ENCODE measurements at places on chromosomes 12 and 14. TPM values are rescaled to one million over a fixed set of nuclear protein-coding genes. Genes with fewer than 3 reads are reported as not detected.

GRCh38 chr12:130576371-130576816 is 139.7 kb downstream of the RIMBP2 start:
- DNase-seq: no peak

- DNase-seq: no peak
These were observed 79.0 kb downstream of the TMX1 start for GRCh38 chr14:51318813-51319597.

- peak; percentile 61 for DNase-seq
These were observed 1124.7 kb downstream of the FLRT2 start for GRCh38 chr14:86654558-86655184.

DNA sequence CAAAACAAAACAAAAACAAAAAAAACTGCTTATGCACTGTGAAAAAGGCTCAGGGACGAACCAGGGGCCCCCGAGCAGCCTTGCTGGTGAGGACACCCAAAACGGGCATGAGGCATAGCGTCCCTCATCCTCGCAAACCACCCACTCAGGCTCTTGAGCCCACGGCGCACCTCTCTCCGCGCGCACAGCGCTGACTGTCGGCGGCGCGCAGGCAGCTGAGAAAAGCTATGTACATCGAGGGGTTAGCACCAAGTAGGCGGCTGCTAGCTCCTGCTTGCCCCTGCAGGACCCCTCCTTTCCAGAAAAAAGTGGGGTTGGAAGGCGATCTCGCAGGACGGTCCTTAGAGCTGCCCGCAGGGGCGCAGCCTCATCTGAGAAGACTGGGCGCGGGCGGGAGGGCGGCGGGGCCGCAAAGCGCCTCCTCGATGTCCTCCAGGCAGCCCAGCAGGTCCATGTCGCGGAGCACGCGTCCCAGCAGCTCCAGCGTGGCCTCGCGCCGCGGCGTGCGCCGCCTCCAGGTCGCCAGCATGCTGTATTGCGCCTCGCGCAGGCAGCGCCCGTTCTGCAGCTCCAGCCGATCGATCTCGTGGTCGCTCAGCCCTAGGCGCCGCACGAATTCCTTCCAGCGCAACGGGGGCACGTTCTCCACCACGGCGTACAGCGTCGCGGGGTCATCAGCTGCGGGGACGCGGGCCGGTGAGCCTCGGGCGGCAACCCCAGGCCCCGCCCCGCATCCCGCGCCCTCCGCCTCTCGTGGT is 12.8 kb downstream of the TNFRSF1A start:
- no peak for DNase-seq

DNA sequence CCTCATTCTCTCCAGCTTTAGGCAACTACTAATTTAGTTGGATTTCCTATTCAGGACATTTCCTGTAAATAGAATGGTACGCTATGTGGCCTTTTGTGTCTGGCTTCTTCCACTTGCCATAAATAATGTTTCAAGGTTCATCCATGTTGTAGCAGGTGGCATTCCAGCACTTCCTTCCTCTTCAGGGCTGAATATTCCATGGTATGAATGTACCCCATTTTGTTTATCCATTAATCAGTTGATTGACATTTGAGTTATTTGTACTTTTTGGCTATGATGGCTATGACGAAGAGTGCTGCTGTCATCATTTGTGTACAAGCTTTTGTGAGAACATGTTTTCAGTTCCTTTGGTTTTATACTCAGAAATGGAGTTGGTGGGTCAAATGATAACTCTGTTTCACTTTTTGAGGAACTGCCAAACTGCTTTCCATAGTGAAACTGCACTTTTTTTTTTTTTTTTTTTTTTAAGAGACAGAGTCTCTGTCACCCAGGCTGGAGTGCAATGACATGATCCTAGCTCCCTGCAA is 6.5 kb upstream of the CDK2AP1 start:
- no peak for DNase-seq

DNA sequence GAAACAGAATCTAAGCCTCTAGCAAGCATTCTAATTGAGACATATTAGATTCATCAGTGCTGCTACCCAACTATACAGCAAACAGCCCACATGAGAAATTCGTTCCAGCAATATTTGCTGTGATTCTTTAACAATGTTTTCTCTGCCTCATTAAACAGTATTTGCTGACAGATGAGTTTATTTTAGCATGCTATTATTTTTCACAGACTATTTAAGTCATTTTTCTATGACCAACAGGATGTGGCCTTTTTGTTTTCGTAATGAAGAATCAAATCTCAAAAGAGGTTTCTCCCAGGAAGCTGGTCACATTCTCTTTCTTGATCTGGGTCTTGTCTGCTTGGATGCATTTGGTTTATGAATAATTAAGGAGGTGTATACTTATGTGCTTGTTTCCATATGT is 23.2 kb upstream of the SERPINA12 start:
- DNase-seq: no peak

GRCh38 chr12:53096089-53096741 is 1.3 kb upstream of the IGFBP6 start:
- no peak for DNase-seq

DNA sequence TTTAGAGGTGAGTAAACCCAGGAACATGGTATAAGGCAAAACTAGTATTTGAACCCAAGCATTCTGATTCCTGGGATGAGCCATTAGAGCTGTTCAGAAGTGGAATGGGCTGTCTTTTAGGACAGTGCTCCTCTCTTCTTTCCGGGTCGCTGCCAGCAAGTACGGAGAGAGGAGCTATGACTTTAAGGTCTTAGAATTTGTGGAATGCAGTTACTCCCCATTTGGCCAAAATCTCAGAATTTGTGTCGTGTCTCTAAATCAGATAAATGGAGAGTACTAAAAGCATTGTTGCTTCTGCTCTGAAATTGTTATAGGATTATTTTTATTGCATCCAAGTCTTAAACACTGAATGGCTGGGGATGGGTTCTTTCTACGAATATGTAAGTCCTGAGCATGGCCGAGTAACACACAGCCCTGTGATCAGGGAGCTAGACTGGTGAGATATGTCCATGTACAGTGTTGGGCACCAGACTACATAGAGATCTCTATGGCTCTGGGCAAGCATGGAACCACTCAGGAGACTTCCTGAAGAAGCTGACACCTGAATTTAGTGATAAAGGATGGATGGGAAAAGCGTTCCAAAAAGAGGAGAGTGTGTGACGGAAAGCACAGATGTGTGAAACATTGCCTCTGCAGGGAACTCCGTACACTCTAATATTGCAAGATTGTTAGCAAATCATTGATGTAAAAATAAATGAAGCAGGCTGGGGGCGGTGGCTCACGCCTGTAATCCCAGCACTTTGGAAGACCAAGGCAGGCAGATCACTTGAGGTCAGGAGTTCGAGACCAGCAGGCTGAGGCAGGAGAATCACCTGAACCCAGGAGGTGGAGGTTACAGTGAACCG is 184.7 kb downstream of the SRGAP1 start:
- no peak for DNase-seq

GRCh38 chr14:22668417-22668816 is 24.3 kb upstream of the OR6J1 start:
- DNase-seq: no peak

DNA sequence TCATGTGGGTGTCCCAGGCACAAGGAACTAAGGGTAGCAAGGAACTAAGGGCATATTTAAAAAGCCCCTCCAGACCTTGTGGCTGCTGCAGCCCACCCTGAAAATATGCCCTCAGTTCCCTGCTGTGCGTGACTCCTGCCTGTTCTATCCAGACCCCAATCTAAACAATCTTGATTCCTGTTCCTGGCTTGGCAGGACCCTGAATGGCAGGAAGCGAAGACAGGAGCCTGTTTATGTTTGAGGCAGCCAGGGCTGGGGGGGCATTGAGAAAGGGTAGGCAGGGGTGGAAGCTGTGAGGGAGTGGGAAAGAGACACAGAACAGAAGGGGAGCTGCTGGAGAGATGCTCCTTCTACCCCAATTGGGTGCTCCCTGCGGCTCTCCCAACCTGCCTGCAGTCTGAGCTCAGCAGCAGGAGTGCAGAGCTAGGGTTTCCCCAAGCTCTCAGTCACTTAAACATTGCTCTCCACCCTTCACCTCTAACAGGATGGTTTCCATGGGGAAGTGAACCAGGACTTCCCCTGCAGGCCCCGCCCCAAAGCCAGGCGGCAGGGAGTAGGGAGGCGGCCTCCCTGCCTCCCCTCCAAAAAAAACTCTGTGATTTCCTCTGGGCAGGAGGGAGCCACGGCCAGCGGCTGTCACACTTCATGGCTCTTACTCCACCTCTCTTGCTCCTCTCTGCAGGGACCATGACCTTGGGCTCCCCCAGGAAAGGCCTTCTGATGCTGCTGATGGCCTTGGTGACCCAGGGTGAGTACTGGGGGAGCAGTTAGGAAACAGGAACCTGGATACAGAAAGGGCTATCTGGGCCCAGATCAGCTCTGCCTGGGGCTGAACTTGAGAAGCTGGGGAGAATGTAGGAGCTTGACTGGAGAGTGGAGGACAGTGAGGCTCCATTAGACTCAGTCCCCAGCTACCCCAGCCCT is 4.7 kb downstream of the ACVRL1 start:
- no peak for DNase-seq

GRCh38 chr14:63045234-63045611 is at the start of gene KCNH5:
KCNH5 (minus strand) TSS chr14:63045458; CDS start chr14:63045186, 272 bp downstream.
- no peak for DNase-seq

DNA sequence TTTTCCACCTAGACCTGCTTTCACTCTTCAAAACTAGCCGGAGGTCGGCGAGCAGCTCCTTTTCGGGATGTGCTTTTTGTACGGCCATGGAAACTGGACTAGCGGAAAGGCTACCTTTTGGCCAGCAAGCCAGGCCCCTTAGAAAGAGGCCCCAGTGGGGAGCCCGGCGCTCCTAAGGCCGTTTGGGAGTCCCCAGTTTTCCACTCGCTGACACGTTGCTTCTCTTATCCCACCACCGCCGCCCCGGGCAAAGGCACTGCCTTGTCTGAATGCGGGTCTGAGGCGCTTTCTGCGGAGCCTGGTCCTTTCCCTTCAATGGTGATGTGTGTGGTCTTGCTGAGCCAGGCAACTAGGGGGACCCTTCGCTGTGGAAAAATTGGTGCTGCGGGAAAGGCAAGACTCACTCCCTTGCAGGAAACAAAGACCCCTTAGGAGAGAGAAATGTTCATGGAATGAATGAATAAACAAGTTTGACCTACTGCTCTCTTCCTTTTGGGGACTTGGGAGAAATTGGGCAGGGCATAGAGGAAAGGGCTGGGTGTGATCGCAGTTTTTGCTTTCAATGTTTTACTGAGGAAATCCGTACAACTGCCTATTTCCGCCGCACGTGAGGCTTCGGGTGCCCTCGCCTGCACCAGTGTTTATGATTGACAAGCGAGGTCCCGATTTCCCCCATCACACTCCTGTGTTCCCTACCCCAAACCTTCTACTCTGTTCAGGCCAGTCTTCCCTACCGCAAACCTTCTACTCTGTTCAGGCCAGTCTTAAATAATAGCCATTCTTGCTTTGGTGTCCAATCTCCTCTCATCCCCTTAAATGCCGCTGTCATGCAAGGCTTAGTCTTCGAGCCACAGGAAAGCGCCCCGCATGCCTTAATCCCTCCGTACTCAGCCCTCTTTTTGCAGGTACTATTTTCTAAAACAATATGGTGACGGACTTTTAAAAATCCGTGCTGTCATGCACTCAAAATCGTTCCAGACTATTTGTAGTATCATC is 1.0 kb upstream of the SLC38A2 start:
- peak; percentile 57 for DNase-seq

DNA sequence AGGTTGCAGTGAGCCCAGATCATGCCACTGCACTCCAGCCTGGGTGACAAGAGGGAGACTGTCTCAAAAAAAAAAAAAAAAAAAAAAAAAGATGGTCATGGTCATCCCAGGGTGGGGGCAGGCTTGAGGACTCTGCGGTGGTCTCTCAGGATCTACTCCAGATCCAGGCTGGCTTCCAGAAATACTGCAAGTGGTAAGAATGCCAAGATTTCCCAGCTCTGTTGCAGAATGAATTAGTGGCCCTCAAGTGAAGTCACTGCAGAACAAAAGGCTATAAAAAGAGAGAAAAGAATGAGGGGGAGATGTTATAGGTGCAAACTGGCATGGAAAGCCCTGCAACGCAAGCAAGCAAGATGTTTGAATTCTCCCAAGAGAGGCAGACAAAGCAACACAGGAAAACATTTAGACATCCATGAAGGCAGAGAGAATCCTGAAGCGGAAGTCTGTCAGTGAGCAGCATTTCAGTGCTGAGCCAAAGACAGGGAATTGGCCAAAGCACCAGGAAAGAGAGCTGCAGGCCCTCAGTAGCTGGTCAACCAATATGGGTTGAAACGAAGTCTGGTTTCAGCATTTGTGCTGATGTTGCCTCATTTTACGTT is 31.9 kb upstream of the ETFBKMT start:
- no peak for DNase-seq

DNA sequence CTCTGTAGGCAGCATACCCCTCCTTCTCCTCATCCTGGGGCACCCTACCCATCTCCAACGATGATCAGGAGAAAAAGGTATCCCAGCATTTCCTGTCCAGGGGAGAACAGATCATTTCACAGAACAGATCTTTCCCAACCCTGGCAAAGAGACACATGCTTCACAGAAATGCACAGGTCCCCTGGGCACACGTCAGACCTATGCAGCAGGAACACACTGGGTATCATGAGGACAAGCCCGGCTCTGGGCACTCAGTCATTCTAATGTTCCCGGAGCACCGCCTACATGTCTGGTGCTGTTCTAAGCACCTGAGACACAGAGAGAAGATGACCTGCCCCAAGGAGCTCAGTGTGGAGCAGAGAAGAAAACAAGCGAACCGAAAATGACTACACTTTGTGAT is 56.2 kb downstream of the ACTN1 start:
- DNase-seq: no peak

DNA sequence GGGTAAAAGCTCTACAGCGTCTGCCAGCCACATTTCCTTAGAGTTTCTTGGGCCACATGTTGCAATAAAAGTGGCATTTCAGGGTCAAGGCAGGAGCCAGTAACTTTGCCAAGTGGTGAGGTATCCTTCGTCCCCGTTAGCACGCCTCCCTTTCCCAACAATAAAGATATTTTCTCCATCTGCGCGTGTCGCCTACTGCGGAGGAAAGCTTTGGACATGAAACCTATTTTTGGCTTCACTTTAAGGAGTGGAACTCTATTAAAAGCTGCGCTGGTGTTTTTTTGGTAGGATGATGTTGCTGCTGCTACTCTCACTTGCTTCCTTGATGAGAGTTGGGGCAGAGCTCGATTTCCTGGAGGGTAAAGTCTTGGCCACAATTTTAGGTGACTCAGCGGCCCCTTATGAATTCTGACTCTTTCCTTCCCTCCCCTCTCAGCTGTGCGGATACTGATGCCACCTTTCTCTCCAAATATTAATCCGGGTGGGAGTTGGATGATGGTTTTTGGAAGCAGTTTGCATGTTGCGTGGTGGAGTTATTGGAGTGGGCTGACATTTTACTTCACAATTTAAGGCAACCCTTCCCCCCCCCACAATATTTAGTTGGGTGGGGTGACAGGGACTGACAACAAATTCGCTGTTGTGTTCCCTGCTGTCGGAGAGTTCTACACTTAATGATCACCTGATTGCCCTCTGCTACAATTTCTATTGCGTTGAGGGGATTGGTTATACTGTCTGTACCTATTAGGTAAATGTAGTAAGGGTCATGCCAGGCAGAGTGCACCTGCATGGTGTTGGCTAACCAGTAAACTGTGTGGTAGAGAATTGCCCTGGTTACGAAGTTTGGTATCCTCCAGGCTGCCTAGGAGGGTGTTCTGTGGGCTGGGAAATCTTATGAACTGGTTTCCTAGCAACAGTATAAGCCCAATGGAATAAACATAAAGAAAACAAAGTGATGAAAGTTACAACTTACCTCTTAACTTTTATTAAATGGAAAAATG is 1.1 kb downstream of the CCDC91 start:
- DNase-seq: no peak

Gene CLMN
- total RNA-seq: 8.9 TPM

Gene MAP4K5
- total RNA-seq: 67.9 TPM

Gene KRT78
- total RNA-seq: not detected

Gene SYNE3
- 0.96 TPM for total RNA-seq

Gene OTX2
- total RNA-seq: 0.84 TPM

Gene AVPR1A
- total RNA-seq: not detected

Gene IL23A
- not detected for total RNA-seq

Gene TSHR
- not detected for total RNA-seq

Gene CEBPE
- not detected for total RNA-seq

Measured in neural crest cell (in vitro differentiated cells).